ENCODE measurements at places on chromosomes 7 and 10.

GRCh38 chr7:140607441-140607989 lies 33.1 kb downstream of the DENND2A start:
- no peak for DNase-seq

DNA sequence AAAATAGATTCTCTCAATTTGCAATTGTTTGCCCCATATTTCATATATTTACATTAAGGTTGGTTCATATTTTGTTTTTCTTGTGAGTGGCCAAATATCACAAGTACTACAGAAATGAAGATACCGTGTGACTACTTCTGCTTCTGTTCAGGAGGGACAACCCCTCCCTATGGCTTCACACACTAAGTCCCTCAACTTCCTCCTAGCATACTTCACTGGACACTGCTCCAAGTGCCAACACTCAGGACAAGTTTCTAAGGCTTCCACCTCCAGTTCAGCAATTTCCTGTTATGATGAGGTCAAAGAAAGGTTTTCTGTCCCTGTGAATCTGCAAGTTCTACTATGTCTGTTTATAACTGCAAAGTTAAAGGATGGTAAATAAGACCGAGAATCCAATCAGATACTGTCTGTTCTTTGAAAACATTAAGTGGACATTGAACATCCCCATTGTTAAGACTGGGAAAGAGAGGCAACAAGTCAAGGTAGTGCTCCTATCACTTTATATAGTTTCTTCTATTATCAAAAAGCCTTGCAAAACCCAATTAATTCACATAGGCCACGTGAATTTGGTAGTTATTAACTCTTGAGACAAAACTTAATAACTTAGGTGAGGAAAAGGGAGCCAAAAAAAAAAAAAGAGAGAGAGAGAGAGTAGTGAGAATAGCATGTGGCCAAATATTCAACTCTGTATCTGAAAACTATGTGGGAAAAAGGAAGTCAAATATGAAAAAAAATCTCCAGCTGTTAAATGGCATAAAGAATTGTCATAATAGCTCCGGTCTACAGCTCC lies 81.3 kb upstream of the DKK1 start:
- DNase-seq = no peak

GRCh38 chr7:150340875-150341262 lies 560 bp downstream of the RARRES2 start:
- DNase-seq = no peak

DNA sequence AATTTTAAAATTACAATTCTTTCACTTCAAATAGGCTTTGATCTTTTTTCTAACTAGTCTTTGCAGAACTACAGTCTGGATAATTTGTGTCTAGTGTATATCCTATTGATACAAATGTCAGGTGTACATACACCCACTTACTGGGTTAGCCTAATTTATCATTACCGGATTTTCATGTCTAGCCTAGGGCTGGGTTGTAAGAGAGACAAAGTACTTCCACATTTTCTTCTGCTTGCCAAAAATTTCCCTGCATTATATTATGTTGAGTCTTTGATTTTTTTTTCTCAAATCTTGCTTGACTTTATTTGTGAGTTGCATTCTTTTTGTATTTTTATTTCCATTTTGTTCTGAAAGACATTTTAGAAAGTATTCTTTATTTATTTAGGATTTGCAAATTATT lies 284.8 kb upstream of the FZD8 start:
- no peak for DNase-seq

- no peak for DNase-seq
Observed at GRCh38 chr7:15834446-15834845, 148.0 kb upstream of the MEOX2 start.

GRCh38 chr10:100027416-100027815 lies 17.7 kb upstream of the DNMBP start:
- DNase-seq = no peak

- DNase-seq = no peak
Observed at GRCh38 chr7:4025210-4025609, 656.9 kb upstream of the FOXK1 start.

GRCh38 chr7:25167262-25167843 lies 42.3 kb upstream of the CYCS start:
- DNase-seq = no peak

DNA sequence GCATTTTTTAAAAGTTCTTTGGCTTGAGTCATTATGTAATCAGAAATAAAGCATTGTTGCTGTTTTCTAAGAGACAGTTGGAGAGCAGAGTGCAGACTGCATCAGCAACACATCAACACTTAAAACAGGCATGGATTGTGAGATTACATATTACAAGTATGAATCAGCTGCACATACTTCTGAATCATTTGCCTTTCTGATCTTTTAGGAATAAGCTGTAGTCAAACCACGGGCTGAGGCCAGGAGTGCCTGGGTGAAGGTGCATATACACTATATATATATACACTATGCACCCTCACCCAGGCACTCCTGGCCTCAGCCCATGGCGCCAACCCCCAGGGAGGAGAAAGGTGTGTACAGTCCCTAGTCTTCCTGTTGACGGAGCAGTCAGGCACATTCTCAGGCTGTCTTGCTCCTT lies 52.4 kb upstream of the DLX6 start:
- DNase-seq = no peak

DNA sequence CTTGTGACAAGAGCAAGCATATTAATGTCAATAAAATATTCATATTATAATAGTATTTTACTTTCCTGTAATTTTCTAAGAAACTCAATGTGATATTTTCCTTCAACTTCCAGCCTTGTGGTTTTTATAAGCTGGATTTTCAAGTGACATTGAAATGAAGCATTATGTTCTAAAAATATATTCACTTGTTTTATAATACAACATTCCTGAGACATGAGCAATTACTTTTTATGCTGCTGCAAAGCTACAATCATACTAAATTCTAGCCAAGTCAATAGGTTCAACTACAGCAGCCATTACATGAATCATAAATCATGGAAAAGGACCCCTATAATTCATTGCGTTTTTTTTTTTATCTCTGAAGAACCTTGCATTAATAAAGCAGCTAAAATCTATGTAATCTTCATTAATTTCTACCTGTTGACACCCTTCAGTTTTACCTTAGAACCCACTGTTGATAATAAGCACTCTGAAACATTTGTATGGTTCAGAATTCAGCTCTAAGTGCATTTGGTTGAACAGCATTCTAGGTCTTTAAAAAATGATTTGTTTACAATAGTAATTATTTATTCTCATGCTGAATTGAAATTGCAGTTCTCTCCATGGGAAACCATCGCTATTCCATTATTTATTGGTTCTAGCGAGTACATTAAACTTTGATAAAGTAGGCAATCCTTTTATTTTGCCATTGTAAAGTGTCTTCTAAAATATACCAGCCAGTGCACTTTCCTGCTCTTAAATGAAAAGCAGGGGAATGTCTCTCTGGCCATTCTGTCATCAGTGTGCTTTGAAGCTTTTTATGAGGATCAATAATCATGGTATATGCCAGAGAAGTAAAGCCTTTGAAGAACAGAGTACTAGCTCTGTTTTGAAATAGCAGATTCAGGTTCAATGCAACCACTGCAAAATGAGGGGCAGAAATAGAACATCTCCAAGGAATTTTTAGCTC lies 132.6 kb downstream of the GNAT3 start:
- no peak for DNase-seq

DNA sequence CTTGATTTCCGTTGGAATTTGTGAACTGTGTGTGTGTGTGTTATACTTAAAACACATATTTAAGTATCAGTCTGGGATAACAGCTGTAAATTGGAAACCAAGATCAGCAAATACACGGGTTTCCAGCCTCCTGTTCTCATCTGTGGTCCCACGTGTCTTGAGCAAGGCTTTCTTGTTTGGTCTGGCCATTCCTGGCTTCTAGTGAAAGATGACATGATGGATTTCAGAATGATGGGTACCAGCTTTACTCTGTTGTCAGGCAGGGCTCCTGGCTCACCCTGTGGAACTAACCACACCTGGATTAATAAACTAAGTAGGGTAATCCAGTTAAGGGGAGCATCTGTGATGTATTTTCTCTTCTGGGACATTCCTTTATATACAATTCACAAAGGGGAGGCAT lies 346.2 kb upstream of the AOAH start:
- no peak for DNase-seq

DNA sequence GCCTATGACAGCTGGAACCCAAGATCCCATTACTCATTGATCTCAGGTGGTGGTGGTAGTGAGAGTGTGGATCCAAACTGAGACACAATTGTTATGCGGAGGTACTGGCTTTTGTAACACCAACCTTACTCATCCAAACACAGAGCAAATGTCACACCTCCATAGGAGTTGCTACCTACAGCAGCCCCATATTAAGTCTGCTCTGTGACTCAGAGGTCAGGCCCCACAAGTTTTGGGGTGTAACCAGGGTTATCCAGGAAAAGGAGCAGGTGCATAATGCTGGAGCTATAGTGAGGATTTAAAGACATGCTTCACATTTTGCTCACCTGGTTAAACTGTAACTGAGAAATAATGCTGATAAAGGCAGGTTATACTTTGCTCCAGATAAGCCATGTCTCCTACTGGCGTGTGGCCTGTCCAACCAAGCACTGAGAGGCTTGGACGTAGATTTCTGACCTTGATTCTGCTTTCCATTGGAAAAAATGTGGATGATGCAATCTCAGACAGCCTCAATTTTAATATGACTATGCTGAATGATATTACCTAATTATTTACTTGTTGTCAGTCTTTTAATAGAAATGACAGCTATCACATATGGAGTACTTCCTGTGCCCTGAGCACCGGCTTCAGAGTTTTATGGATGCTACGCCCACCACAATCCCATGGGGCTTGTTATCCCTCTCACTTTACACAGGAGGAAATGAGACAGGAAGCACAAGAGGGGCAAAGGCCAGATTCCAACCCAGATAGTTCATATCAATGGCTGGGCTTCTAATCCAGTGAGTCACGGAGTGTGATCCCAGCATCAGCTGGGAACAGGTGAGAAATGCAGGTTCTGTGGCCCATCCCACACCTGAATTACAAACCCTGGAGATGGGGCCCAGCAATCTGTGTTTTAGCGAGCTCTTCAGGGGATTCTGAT lies 181.3 kb downstream of the CHN2 start:
- no peak for DNase-seq

DNA sequence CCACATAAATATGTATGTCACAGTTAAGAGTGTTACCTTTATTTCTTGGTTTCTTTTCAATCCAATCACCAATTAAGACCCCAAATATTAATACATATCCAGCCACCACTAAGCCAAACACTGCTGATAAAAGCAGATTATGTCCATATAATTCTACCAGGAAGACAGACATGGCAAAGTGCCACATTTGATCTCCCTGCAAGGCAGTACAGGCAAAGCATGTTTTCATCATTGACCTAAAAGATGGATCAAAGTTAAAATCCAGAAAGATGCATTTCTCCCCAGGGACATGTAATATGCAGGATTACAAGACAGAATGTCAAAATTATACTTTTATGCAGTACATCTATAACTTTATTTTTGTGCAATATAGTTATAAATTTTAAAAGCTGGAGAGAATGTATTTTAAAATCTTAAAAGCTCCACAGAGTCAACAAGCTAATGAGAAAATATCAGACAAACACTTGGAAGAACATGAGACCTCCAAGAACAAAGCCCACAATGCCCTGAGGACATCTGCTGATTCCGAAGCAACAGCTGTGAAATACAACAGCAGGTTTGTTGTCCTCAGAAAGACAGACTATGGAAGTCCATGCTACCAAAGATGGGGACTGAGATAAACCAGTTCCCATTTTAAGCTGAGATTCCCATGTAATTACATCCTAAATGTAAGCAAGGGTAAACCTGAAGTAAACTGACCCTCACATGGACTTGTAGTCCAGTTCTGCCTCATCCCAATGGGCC lies 54.5 kb upstream of the TOMM7 start:
- DNase-seq = no peak

DNA sequence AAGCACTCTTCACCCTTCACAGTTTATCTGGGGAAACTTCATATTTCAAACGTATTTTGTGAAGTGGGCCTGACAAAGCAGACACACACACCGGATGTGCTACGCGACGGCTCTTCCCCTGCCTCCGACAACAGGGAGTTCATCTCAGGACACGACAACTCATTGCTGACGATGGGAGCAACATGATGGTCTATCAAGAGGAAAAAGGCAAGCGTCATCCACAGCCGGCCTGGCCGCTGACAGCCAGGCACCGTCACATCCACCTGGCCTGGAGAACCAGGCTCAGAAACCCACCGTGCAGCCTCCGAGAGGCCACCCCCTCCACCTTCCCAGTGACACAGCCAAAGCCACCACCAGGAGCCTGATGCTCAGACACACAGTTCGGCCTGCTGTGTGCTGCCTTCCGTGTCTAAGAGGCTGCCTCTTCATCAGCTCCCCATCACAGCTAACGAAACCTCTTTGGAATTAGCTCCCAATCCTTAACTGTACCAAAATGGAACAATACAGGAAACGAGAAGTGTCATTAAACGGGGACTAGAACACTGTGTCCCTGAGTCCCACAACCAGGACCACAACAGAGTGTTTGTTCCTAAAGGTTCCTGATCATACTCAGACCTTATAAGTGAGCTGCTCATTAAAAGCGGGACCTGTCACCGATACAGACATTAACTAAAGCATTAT lies 76.7 kb downstream of the SFMBT2 start:
- no peak for DNase-seq
